NB4 (cell line): ENCODE measurements at places on chromosomes 7 and 10.

GRCh38 chr10:28807760-28808613 lies 130.7 kb downstream of the BAMBI start:
- no peak for DNase-seq

GRCh38 chr7:78770422-78771410 lies 682.8 kb downstream of the MAGI2 start:
- DNase-seq = no peak

DNA sequence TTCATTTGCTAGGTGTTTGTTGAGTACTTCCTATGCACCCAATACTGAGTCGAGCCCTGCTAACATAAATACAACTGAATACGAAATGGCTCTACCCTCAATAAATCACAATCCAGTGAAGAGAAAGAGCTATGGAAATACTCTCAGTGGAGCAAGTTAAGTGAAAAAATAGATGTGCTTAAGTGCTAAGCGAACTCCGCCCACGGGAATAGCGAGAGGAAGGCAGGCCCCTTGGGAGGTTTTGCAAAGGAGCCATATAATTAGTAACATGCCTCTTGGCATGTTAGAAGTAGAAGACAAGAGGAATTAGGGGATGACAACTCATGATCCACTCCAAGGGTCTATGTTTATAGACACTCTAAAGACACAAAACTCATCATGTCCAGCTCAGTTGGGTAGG lies 42.8 kb upstream of the TSPAN33 start:
- peak; percentile 30 for DNase-seq

DNA sequence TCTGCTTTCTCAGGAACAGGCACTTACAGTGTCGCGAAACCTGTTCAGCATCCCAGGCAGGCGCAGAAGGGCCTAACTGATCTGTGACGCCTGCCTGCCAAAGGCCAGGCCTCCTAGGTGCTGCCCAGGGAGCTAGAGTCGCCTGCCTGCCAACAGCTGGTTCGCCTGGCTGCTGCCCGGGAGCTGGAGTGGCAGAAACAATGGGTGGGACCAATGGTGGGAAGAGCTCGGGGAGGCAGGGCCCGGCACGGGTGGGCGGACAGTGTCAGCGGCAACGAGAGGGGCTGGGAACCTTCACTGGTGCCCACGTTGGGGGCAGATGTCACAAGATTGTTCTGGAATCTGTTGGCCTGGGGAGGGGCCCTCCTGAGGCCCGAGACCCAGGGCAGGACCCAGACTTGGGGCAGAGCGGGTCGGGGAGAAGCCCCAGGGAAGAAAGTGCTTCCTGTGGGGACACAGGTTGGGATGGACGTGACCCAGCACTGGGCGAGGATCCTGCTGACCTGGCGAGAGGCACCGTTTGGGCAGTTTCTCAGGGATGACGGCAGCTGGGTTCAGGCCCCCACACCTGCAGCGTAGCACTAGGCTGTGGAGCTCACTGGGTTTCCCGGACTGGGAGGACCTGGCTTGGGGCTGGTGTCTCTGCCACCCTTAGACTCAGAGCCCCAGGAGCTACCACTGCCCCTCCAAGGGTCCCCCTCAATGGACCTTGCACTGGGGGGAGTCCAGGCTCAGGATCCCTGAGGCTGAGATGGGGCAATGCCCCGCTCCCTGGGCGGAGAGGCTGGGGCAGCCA lies 181.8 kb downstream of the ELFN1 start:
- no peak for DNase-seq

GRCh38 chr10:102269017-102269416 lies 23.7 kb downstream of the GBF1 start:
- DNase-seq = peak; percentile 32

- no peak for DNase-seq
Measured at GRCh38 chr10:13750299-13751190, 163.8 kb downstream of the PRPF18 start.

GRCh38 chr7:102944241-102944640 lies 31.4 kb downstream of the LRRC17 start:
- no peak for DNase-seq

GRCh38 chr10:74234569-74234968 lies 83.5 kb downstream of the ADK start:
- DNase-seq = no peak
